ENCODE measurements at places on chromosomes 11 and 22. TPM values are rescaled to one million over a fixed set of nuclear protein-coding genes. Genes with fewer than 3 reads are reported as not detected.

GRCh38 chr11:26283852-26284408 is 48.0 kb upstream of the ANO3 start:
- H3K27ac ChIP-seq = no peak overlapping the region
- no peak for DNase-seq
- H3K36me3 ChIP-seq = no peaks in the 10 kb centered on the region
- H3K4me1 ChIP-seq = peaks cover 13% of the 10 kb centered on the region
- no peaks in the 10 kb centered on the region for H3K27me3 ChIP-seq

DNA sequence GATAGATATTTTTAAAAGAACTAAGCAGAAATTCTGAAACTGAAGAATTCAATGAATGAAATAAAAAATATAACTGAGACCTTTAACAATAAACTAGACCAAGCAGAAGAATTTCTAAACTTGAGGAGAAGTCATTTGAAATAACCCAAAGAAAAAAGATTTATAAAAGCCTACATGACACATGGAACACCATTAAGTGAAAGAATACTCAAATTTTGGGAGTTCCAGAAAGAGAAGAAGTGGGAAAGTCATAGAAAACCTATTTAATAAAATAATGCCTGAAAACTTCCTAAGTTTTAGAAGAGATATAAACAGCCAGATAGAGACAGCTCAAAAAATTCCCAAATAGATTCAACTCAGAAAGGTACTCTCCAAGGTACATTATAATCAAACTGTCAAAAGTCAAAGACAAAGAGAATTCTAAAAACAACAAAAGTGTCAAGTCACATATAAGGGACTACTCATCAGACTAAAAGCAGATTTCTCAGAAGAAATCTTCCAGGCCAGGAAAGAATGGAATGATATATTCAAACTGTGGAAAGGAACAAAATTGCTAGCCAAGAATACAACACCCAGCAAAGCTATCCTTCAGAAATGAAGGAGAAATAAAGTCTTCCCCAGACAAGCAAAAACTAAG is 72.9 kb upstream of the GNAZ start:
- H3K27ac ChIP-seq = no peak overlapping the region
- no peaks in the 10 kb centered on the region for H3K4me1 ChIP-seq
- H3K36me3 ChIP-seq = peaks cover 5% of the 10 kb centered on the region
- H3K27me3 ChIP-seq = peaks cover 53% of the 10 kb centered on the region
- no peak overlapping the region for H3K4me3 ChIP-seq
- DNase-seq = no peak

DNA sequence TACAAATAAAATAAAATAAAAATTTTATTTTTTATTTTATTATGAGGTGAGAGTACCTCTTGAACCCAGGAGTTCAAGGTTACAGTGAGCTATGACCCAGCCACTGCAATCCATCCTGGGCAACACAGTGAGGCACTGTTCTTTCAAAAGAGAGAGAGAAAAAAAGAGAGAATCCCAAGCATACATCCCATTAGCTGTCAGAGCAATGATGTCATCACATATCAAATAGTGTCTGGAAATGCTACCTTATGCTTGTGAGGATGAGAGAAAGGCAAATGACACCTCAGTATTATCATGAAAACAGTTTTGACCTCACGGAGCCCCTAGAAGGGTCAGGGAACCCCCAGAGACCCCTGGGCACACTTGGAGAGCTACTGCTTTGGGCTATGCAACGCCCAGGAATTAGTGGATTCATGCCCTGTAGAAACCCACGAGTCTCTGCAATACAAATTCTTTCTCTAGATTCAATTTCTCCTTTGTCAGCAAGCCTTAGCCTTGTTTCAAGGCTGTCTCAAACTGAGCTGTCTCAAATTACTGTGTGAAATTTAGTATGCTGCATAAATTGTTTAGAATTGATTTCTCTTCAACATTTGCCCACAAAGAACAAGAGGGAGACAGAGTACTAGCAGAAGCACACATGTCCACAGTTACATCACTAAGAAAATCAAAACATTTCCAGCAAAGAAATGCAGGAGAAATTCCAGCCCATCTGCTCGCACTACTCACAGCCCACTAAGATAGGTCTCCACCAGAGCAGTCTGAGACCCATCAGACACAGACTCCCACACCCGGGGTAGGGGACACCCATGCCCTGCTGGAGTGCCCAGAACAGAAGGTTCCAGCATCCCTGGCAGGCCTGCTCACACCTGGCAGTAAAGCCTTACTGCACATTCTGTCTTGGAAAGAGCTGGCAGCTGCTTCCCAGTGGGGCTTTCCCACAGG is 18.1 kb downstream of the DGCR2 start:
- H3K27ac ChIP-seq = no peak overlapping the region
- H3K4me3 ChIP-seq = no peak overlapping the region
- peaks cover 45% of the 10 kb centered on the region for H3K4me1 ChIP-seq
- DNase-seq = no peak

GRCh38 chr22:35746248-35746647 is 28.6 kb downstream of the APOL5 start:
- H3K36me3 ChIP-seq = no peaks in the 10 kb centered on the region
- H3K27me3 ChIP-seq = no peaks in the 10 kb centered on the region
- H3K27ac ChIP-seq = no peak overlapping the region
- DNase-seq = no peak
- no peak overlapping the region for H3K4me3 ChIP-seq

DNA sequence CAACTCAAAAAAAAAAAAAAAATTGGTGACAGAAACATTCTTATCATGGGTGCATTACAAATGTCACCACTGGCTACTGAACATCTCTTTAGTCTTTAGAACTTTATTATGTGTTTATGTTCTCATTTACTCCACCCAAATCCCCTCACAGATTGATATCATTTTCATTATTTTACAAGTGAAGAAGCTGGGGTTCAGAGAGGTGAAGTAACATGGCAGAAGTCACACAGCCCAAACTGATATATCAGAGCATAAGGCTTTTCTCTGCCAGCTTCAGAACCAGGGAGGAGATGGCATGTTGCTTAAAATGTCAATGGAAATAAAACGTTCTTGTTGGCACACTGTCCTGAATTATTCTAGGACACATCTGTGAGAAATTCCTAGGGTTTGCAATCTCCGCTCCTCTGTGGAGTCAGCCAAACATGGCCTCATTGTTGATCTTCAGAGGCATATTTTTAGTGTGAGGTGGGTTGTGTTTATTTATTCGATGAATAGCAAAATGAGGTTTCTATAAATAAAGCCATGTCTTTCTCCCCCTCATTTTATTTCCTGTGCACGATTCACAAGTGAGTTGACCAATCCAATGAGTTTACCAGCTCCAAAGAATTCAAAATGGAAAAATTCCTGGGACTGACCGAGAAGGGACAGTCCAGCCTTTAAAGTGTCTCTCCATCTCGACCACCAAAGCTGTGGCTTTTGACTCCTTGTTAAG is 72.9 kb upstream of the ANO1 start:
- no peak overlapping the region for H3K4me3 ChIP-seq
- H3K36me3 ChIP-seq = no peaks in the 10 kb centered on the region
- peaks cover 9% of the 10 kb centered on the region for H3K4me1 ChIP-seq
- H3K27ac ChIP-seq = no peak overlapping the region
- DNase-seq = no peak

GRCh38 chr11:16902781-16903378 is 111.3 kb downstream of the PLEKHA7 start:
- DNase-seq = peak; percentile 14
- H3K36me3 ChIP-seq = peaks cover 11% of the 10 kb centered on the region
- peaks cover 53% of the 10 kb centered on the region for H3K4me1 ChIP-seq
- no peaks in the 10 kb centered on the region for H3K27me3 ChIP-seq
- H3K4me3 ChIP-seq = peak overlapping the region; percentile 75

DNA sequence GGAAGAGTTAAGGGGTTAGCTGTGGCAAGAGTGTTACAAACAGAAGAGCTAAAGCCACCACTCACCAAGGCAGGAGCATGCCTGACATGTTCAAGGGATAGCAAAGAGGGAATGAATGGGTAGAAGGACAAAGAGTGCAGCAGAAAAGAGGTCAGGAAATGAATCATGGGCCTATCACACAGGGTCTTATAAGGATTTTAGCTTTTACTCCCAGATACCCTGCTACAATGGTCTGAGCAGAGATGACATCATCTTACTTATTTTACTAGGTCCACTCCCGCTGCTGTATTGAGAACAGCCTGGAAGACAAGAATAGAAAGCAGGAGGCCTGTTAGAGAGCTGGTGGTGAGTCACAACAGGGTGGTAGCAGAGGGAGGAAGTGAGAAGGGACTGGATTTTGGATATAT is 9.8 kb downstream of the TRAF6 start:
- peak overlapping the region; percentile 7 for H3K27ac ChIP-seq
- DNase-seq = no peak
- H3K4me3 ChIP-seq = no peak overlapping the region

DNA sequence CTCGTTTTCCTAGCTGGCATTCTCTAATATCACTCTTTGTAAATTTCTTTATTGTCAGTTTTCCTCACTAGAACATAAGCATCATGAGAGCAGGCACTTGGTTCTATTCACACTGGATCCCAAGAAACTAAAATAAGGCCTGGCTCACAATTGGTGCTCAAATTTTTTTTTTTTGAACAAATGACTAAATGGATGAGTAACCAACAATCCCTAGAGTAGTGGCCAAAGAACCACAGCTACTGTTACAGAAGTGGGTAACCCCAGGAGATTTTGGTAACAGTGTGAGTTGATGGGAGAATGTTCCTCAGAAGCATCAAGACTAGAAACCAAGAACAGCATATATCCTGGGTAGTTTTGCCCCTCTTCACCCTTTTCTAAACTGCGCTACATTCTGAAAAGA is 572.6 kb downstream of the INSC start:
- no peaks in the 10 kb centered on the region for H3K27me3 ChIP-seq
- peaks cover 2% of the 10 kb centered on the region for H3K36me3 ChIP-seq
- no peak overlapping the region for H3K4me3 ChIP-seq
- no peak overlapping the region for H3K27ac ChIP-seq
- DNase-seq = no peak
- H3K4me1 ChIP-seq = no peaks in the 10 kb centered on the region

DNA sequence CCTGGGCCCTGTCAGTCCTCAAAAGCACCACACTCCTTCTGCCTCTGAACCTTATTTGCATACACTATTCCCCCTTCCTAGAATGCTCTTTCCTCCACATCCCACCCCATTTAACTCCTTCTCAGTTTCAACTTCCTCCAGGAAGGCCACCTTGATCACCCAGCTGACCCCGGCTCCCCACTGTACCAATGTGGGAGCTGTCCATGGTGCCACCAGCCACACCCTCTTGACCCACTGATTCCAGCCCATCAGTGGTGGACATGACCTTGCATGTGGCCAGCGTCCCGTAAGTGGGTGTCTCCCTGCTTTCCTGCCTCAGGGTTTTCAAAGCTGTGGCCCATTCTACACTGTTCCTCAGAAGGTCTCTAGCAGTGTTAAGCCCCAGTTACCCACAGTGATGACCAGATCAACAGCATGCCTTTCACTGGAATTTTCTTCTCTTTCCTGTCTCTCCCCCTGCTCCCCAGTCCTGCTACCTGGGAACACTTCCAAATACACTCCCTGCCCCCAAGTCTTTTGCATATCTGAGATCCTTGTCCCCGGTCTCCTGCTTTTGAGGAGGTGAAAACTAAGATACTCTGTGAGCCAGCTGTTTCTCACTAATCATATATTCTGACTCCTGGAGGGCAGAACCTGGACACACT is 346.6 kb downstream of the MN1 start:
- H3K4me1 ChIP-seq = no peaks in the 10 kb centered on the region
- H3K27ac ChIP-seq = no peak overlapping the region

- H3K27ac ChIP-seq = no peak overlapping the region
- no peak for DNase-seq
- H3K4me3 ChIP-seq = no peak overlapping the region
- H3K27me3 ChIP-seq = peaks cover 8% of the 10 kb centered on the region
- no peaks in the 10 kb centered on the region for H3K36me3 ChIP-seq
- H3K4me1 ChIP-seq = no peaks in the 10 kb centered on the region
These were observed 11.0 kb downstream of the RHBDD3 start for GRCh38 chr22:29256606-29257325.

DNA sequence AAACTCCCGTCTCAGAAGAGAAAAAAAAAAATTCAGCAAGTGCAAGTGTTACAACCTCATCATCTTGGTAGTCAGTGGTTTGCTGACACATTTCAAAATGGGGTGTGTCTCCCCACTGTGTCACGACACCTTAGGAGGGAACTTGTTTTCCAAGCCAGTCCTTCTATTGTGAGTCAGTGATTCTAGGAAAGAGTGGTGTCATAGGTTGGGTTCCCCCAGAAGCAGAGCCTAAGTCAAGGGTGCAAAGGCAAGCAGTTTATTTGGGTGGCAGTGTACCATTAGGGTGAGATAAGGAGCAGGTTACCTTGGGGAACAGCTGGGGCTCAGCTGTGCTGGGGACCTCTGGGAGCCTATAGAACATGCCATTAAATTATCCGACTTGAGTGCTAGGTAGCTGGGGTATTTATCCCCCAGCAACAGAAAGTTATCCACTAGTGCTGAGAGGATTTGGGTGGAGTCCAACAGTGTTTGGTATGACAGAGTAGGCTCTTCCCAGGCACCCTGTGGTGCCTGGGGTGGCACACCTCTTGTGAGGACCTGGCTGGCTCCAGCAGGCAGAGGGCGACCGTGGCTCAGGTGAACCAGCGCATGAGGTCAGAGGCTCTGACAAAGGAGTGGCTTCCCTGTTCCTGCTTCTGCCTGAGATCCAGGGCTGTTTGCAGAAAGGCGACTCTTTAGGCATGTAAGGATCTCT is 41.7 kb downstream of the KIAA1671 start:
- peak; percentile 76 for DNase-seq
- no peaks in the 10 kb centered on the region for H3K36me3 ChIP-seq
- H3K27me3 ChIP-seq = peaks cover 28% of the 10 kb centered on the region
- H3K27ac ChIP-seq = peak overlapping the region; percentile 1
- peak overlapping the region; percentile 65 for H3K4me3 ChIP-seq

- H3K4me1 ChIP-seq = no peaks in the 10 kb centered on the region
- DNase-seq = no peak
- H3K27ac ChIP-seq = no peak overlapping the region
- no peak overlapping the region for H3K4me3 ChIP-seq
These were observed 48.2 kb downstream of the RTN4R start for GRCh38 chr22:20219667-20220628.

DNA sequence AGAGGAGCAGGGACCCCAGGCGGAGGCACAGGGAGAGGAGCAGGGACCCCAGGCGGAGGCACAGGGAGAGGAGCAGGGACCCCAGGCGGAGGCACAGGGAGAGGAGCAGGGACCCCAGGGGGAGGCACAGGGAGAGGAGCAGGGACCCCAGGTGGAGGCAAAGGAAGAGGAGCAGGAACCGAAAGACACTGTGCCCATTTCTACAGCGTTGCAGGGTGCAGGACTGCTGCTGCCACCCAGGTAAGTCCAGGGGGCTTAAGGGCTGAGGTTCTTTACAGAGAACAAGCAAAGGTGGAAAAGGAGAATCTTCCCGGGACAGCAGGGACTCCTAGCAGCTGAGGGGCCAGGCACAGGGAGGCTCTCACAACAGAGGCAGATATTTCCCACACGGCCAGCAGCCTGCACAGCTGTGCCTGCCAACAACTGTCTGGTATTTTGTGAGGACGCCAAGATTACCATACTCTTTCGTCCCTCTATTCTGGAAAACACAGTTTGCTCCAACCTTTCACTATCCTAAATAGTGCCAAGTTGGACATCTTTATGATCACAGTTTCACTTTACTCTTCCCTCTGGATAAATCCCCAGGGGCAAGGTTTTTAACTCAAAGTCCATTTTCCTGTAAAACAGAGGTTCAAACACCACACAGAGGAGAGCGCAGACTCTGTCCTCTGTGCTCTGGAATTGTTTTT is 39.4 kb downstream of the SHANK2 start:
- no peak overlapping the region for H3K4me3 ChIP-seq
- H3K4me1 ChIP-seq = no peaks in the 10 kb centered on the region
- no peaks in the 10 kb centered on the region for H3K27me3 ChIP-seq
- DNase-seq = no peak
- H3K27ac ChIP-seq = no peak overlapping the region

The OR4D5 gene
- total RNA-seq = not detected

The MS4A7 gene
- total RNA-seq = not detected
